ENCODE measurements at places on chromosomes 5 and 9.

- DNase-seq: no peak
Observed at GRCh38 chr5:95884511-95884910, 62.0 kb upstream of the GLRX start.

DNA sequence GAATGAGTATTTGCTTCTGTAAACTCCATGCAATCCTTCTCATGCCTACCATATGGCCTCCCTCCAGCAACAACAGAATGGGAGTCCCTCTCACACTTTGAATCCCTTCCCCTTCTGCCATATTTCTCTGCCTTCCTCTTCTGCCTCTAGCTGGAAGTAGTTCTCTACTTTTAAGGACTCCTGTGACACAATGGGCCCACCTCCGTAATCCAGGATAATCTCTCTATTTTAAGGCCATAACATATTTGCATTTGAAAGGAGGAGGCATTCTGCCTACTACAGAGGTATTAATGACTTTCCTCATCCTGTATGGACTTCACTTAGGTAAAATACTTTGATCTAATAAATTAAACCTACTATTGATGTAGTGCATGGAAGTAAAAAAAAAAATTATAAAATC is 155.4 kb upstream of the ITGA1 start:
- no peak for DNase-seq

DNA sequence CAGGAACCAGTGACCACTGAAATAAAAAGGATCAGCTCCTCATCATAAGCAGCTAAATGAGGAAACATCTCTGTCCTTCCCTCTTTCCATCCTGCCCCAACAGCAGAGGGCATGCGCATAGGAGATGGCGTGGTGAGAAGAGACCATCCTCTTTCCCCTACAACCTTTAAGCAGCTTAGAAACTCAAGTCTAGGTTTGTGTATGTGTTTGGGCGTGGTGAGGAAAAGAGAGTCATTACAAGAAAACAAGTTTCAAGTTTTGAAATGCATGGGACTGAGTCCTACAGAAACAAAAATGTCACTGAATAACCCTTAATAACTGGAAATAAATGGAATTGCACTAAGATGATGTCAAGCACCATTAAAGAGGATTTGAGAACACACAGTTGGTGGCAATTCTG is 96.4 kb upstream of the IL12B start:
- DNase-seq: no peak

- no peak for DNase-seq
Observed at GRCh38 chr5:142881076-142881783, 111.1 kb downstream of the ARHGAP26 start.

DNA sequence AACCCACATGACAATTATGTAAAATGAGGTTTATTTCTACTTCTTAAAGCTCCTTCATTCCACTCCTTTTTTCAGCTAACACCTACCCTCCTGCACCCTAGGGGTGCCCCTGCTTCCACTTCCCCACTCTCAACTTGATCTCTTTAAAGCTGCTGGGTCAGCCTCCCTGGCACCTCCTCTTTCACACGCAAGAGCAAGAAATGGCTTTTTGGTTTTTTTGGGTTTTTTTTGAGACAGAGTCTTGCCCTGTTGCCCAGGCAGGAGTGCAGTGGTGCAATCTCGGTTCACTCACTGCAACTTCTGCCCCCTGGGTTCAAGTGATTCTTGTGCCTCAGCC is 64.4 kb downstream of the SUSD1 start:
- DNase-seq: no peak

DNA sequence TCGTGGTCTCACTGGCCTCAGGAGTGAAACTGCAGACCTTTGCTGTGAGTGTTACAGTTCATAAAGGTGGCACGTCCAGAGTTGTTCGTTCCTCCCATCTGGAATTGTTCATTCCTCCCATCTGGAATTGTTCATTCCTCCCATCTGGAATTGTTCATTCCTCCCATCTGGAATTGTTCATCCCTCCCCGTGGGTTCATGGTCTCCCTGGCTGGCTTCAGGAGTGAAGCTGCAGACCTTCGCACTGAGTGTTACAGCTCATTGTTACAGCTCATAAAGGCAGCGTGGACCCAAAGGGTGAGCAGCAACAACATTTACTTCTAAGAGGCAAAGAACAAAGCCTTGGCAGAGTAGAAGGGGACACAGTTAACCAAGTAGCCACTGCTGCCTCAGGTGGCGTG is 69.1 kb downstream of the GCNT1 start:
- no peak for DNase-seq

DNA sequence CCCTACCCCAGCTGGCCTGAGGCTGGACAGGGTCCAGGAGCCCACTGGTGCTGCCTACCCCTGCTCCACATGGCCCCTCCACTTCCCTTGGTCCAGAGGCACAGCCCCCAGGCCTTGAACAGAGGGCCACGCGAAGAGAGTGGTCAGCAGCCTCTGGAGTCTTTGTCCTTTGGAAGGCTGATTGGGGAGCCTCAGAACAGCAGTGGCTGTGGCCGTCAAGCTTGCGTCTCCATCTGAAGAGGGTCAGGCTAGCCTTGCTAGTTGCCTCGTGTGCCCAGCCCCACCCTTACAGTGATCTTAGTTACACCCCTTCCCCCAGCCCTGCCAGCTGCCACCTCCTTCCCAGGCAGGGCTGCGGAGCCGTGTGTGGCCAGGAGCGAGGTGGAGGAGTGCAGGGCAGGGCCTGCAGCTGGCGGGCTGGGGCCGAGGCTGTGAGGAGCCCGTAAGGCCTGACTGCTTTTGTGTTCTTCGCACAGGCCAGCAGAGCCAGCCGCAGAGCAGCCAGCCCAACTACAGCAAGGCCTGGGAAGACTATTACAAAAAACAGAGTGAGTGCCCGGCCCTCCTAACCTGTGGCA is 30.1 kb upstream of the PRDM12 start:
- no peak for DNase-seq

DNA sequence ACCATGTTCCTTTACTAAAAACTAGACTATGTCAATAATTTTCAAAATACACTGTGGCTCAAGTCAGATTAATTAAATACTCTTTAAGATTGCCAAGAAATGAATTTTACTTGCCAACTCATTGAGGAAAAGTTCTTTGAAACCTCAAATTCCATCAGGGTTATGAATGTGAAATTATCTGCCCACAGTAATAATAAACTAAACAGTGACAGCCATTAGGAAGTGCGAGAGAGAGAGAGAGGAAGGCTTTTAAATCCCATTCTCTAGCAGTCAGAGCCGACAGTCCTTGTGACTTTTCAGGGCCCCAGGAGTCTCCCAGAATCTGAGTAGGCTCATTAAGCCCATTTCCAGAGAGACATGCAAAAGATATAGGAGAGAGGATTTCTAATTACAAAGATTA is 236.1 kb downstream of the MARCHF11 start:
- DNase-seq: no peak

DNA sequence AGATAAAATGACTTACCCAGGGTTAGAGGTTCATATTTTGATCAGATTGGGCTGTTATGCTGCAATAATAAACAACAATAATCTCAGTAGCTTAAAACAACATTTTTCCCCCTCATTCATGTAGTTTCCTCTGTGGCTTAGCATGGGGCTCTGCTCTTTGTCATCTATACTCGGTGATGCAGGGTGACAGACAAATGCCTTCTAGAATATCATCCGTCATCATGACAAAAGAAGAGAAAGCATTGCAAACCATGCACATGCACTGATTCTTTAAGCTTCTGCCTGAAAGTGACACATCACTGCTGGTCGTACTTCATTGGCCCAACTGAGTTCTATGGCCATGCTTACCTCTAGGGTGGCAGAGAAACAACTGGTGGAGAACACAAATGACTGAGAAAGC is 58.8 kb upstream of the MAMDC2 start:
- DNase-seq: no peak

DNA sequence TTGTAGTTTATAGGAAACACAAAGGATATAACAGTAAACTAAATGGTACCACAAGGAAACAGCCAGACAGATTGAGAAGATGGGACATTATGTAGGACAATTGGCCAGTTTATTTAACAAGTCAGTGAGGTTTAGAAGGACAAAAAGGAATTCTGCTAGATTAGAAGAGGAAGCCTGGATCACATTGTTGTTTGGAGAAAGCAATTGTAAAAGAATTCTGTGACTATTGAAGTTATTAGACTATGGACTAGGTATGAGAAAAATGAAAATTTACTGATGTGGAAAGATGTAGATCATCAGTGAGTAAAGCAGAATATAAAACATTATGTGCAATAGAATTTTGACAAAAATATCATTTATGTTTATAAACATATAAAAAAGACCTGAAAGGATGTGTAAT is 97.1 kb downstream of the CFAP95 start:
- no peak for DNase-seq

DNA sequence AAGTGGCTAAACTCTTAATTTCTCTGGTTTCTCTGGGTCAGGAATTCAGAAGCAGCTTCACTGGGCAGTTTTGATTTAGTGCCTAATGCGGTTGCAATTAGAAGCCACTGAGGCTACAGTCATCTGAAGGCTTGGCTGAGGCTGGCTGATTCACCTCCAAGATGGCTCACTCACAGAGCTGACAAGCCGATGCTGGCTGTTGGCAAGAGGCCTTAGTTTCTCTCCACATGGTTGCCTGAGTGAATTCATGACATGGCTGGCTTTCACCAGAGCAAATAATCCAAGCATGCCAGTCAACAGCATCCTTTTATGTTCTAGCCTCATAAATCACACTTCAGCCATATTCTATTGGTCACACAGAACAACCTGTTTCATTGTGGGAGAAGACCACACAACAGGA is 2.8 kb upstream of the CDK7 start:
- no peak for DNase-seq

DNA sequence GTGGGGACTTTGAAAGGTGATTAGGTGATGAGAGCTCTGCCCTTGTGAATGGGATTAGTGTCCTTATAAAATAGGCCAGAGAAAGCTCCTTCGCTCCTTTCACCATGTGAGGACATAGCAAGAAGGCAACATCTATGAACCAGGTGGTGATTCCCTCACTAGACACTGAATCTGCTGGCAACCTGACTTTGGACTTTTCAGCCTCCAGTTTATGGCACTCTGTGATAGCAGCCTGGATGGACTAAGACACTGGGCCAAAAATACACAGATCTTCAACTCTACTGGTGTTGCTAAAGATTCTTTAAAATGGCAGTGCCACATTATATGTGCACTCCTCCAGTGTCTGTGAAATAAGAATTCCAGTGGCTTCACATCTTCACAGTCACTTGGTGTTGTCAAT is 41.2 kb upstream of the COL15A1 start:
- no peak for DNase-seq

DNA sequence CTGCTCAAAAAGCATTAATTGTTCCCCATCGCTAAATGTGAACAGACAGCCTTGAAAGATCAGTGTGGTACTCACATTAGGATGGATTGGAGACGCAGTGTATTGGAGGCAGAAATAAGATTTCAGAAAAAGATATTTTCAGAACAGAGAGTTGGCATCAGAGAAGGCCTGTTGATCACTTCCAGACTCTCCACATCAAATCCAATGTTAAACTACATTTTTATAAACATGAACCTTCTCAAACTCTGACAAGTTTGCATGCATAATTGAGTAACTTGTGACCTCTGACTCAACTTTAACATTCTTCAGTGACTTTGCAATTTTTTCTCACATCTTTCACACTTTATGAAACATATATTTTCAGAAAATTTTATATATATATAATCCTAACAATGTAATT is 919.6 kb upstream of the SEMA6A start:
- DNase-seq: no peak

- DNase-seq: no peak
Observed at GRCh38 chr9:74672237-74672636, 175.1 kb downstream of the RORB start.

DNA sequence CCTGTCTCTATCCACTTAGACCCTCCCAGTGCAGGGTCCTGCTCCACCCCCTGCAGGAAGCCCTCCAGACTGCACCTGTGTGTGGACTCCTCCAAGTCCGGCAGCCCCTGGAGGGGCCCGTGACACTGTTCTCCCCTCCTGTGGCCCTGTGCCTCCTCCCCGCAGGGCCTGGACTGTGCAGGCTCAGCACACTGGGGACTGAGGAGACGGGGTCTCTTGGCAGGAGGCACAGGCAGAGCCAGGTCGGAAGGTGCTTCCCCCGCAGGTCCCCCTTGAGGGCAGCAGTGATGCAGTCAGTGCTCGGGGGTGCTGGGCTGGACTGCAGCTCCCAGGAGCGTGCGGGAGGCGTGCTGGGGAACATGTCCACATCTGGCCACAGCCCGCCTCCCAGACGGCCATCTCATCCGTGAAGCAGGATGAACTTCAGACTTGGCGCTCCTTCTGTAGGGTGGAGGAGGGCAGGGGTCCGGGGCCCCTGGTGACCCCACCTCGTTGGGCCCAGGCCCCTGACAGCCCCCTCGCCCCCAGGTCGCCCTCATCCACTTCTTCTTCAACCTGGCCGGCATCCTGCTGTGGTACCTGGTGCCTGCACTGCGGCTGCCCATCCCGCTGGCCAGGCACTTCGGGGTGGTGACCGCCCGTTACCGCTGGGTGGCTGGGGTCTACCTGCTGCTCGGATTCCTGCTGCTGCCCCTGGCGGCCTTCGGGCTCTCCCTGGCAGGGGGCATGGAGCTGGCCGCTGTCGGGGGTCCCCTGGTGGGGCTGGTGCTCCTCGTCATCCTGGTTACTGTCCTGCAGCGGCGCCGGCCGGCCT is 4.9 kb downstream of the SLC34A3 start:
- DNase-seq: no peak

- no peak for DNase-seq
Observed at GRCh38 chr5:139878093-139878492, 82.5 kb downstream of the PSD2 start.

GRCh38 chr9:26687421-26687820 is 205.2 kb downstream of the CAAP1 start:
- DNase-seq: no peak

DNA sequence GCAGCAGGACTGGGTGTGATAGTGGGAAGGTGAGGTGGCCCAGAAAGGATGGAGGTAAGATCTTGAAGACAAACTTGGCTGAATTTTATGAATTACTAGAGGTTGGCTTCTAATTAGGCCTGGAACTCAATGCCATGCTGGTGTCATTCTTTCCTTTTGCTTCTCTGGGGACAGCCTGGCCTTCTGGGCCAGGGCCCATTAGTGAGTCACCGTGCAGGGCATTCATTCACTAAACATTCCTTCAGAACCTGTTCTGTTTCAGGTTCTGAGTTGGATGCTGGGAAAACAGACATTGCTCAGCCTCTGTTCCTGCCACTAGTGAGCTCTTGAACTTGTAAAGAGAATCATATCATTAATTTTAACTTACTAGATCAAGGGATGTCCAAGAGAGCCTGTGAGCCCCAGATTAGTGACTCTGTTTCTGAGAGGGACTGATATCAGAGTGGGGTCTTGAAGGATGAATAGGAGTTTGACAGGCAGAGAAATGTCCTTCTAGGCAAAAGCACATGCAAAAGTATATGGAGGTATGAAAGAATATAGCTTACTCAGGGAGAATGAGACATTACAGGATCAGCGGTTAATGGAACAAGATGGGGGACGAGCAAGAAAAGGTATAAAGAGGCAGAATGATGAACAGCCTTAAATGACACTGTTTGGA is 66.5 kb downstream of the LHX2 start:
- DNase-seq: no peak

DNA sequence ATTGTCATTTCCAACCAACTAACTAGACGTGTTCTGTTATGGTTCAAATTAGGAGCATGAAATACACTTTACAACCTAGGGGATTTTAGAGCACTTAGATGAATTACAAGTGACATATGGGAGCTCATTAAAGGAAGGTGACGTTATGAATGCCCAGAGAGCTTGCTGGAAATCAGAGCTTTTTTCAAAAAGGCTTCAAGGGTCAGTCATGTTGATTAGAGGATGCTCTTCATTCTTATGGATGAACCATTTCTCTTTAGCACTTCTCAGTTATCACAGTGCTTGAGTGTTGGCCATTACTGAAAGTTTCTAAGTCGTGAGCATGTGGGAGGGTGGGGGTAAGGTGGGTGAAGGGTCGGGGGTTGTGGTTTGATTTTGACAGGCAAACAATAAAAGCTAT is 1245.5 kb upstream of the DMAC1 start:
- DNase-seq: no peak
